ENCODE measurements at places on chromosomes 7 and 10. TPM values are rescaled to one million over a fixed set of nuclear protein-coding genes. Genes with fewer than 3 reads are reported as not detected.

DNA sequence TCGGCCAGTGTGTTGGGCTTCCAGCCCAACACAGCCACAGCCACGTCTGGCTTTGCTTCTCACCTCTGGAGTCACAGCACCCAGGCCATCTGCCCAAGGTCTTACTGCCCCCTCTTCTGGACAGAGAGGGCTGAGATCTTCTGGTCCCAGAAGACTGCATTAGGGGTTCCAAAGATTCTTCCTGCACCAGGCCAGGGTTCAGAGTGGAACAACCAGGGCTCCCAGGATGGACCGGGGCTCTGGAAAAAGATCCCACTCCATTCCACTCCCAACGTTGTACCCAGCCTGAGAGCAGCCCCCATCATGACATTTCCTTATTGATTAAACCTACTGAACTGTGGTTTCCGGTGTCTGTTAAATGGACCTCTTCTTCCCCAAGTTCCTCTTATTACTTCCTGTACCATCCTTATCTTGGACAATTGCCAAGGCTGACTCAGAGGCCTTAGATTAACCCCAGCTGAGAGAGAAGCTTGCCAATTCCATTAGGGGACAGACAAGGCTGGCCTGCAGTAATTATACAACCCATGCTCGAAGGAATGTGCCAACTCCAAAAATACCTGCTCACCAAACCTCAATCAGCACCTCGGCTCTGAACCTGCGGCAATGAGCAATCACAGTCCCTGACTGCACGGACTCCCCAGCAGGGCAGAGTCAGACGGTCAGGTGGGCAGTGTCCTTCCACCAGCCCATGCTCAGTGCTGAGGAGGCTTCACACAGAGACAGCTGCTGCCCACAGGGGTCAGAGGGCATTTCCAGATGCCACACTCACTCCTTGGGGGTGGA is 47.9 kb upstream of the NPFFR1 start:
- peak; percentile 75 for DNase-seq

DNA sequence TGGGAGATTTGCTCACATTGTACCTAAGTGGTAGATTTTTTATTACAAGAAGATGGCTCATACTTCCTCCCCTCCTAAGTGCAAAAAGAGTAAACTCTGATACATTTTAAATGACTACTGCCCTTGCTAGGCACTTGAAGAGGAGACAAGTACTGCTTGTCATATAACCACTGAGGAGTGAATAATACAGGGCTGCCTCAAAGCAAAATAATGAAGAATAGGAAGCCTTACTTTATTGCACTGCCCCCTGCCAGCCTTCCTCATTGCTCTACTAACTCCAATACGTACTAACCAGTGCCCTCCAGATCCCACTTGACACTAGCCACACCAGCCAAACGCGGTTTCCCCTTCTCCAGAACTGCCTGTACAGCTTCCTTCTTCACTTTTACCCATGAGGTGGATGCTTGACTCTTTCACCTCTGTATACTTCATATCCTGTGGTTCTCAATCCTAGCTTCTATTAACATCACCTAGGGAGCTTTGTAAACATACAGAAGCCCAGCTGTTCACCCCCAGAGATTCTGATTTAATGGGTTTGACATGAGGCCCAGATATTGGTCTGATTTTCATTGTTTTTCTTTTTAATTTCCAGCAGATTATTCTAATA is 11.7 kb upstream of the MTERF1 start:
- no peak for DNase-seq

DNA sequence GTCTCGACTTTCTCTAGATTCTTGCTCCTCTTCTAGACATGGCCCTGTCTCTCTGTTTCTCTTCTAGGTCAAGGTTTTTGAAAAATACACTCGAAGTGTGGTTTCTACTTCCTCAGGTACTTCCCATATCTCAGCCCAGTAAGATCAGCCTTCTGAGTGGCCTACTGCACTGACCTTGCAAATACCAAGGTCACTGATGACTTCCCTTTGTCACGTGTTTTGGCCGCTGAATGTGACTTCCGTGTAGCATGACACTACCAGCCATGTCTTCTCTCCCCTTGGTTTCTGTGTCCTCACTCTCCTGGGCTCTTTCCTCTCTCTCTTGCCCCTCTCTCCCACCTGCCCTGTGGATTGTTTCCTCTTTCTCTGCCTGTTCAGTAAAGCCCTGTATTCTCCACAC is 7.9 kb upstream of the WIPF3 start:
- no peak for DNase-seq

DNA sequence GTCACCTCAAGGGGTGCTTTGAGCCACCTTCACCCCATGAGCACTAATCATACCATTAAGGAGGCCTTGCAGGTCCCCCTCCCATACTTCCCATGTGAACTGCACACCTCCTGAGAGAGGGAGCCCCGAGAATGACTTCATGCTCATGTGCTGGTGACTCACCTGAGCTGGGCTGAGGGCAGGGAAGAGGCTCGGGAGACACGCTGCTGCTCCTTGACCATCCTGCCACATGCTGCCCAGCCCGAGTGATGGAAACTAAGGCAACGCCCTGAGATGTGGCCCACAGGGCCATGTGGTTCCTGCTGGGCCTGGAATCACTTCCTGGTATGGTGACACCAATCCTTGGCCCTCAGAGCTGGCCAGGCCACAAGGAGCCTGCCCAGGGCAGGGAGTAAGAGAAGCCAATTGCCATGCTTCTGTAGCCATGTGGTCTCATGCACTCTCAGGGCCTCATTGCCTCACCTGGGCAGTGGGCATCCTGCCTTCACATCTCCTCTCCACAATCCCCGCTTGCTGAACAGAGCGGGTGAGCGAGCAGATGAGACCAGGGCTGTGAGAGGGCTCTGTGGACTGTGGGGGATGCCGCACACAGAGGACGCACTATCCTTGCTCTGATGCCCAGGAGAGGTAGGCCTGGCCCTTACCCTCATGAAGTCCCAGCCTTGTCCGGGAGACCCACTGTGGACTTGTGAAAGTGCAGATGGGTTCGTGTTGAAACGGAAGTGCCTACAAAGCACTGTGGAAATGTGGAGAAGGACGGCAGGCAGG is 18.3 kb upstream of the PPIF start:
- no peak for DNase-seq

GRCh38 chr10:114199239-114199638 is 20.1 kb downstream of the TDRD1 start:
- DNase-seq: no peak

GRCh38 chr10:47062441-47063200 is 151.4 kb downstream of the PTPN20 start:
- no peak for DNase-seq

GRCh38 chr10:95394161-95394880 is 103.5 kb upstream of the PDLIM1 start:
- DNase-seq: no peak

DNA sequence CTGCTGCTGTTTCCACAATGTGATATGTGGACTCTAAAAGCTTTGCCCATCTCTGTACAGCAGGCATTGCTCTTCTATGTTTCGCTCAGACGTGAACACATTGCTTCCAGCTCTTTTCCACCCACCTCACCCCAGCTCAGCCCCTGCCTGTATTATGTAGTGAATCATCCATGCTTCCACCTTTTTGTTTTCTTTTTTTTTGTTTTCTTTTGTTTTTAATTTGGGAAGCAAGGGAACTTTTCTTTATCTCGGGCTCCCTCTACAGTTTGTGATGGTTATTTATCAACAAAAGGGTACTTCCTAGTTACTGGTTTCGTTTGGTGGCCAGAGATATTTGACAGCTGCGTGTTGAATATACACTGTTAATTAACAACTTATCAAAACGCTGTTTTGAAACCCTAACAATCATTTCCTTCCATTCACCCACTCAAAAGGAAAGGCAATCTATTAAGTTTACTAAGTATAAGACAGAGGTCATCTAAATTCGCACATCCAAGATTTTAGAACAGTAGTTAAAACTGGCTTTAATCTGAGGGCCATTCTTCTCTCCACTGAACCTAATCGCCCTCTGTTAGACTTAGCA is 127.9 kb upstream of the STK17A start:
- DNase-seq: peak; percentile 20

GRCh38 chr10:32328499-32328898 is 18.5 kb downstream of the EPC1 start:
- DNase-seq: no peak

DNA sequence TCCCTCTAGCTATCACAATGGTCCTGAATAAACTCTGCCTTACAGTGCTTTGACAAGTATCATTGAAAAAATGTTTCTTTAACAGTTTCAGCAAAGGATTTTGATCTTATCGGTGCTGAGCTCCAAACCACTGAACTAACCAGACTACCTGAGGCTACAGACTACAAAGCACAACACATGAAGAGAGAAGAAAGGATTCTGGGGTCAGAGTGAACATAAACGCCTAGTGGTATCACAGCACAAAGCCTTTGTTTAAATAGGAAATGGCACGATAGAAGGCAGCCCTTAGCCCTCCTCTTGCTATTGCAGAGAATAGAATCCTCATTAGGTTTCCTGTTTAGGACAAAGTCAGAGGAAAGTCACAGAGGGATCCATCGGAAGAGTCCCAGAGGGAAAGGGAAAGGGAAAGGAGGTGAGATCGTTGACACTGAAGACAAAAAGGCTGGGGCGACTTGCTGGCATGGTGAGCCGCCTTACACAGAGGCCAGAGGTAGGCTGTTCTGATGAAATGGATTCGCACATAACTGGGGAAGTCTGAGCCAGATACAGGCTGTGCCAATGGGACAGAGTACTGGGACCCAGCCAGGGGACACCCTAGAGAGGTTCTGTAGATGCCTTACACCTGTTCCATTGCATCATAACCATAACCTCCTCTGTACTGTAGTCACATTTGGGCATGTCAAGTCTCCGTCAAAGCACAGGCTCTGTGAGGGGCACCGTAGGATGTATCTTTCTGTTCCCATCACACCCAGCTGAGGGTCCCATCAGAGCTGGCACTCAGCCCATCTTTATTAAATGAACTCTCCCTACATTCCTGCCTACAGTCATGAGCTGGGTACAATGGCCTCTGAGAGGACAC is 71.5 kb downstream of the XPNPEP1 start:
- DNase-seq: no peak

- no peak for DNase-seq
Measured at GRCh38 chr7:158495216-158495615, 92.4 kb downstream of the PTPRN2 start.

- peak; percentile 54 for DNase-seq
Measured at GRCh38 chr7:79317728-79318127, 135.7 kb downstream of the MAGI2 start.

DNA sequence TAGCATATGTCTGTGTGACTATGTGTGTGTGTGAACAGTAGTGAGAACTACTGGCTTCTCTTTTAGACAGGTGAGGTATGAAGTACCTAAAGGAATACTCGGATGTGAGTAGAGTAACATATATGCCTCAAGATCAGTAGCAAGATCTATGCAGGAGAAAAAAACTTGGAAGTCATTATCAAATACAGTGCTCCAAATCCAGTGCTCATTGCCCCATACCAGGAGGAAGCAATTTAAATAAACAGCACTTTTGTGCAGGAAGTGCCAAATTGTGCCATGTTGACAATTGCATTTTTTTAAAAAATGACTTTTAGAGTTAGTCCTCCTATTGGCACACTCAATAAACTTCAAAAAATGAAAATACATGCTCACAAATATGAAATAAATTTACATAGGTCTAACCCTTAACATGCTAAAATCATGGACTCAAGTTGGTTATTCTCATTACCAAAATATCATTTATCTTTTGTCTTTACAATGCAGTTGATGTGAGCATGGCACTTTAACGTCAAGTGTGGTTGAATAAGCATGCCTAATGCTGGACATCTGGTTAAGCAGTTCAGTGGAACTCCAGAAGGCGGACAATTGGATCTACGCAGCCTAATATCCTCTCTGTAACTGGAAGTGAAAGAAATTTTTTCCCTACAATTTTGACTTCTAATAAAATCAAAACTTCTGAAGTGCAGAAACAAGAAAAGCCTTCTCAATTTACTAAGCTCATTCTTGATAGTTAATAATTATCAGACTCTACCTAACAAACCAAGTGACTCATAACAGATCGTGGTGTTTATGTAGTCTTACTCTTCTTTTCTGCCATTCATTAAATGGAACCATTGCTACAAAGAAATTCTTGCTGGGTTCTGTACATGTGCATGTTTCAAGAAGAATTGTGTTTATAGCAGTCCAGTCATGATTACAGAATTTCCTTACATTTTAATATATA is 195.2 kb downstream of the MDFIC start:
- no peak for DNase-seq

GRCh38 chr10:114095559-114096337 is 52.1 kb downstream of the ADRB1 start:
- DNase-seq: no peak

DNA sequence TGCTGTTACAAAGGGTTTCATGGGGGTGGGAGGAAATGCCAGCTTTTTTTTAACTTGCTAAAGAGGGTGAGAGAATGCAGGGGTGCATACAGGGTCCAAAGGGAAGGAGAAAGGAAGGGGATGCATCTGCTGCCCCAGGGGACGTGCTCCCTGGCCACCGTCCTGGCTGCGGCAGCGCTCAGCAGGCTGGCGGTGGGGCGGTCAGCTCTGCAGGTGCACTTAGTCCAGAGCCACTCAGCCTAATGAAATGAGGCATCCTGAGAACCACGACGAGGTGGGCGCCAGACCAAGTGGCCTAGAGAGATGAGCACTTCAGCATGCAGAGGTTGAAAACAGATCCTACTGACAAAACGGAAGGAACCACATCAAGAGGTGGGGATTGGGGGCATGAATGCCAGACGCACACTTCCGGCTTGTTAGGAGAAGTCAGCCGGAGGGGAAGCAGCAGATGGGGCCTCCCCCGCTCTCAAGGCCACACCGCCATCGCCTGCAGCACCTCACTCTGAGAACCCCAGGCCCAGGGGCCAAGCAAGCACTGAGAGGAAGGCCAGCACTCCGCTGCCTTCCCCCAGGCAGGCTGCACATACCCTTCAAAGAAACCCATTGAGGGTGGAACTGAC is 94.5 kb downstream of the MAD1L1 start:
- no peak for DNase-seq

- DNase-seq: no peak
Measured at GRCh38 chr10:29849126-29849833, 210.1 kb downstream of the JCAD start.

GRCh38 chr10:110057456-110057855 is 49.7 kb downstream of the ADD3 start:
- no peak for DNase-seq

ZNF804B gene
- not detected for total RNA-seq

PIK3CG gene
- total RNA-seq: 14.8 TPM

AKR1D1 gene
- total RNA-seq: not detected

RBP4 gene
- not detected for total RNA-seq

CALY gene
- not detected for total RNA-seq

MSMB gene
- total RNA-seq: not detected
